ENCODE measurements at places on chromosomes 13 and 19.

DNA sequence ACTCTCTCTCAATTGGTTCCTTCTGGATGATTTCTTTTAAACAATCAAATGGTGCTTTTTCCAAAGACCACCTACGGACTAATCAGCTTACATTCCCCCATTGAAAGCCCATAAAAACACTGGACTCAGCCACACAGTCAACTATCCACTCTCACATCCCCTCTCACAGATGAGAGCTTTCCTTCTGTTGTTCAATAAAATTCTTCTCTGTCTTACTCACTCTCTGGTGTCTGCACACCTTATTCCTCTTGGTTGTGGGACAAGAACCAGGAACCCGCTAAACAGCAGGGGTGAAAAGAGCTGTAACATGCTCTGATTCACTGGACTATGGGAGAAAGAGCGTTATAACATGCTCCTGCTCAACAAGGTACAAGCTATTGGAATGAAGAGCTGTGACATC lies 2896.2 kb downstream of the PCDH9 start:
- DNase-seq, result no peak

DNA sequence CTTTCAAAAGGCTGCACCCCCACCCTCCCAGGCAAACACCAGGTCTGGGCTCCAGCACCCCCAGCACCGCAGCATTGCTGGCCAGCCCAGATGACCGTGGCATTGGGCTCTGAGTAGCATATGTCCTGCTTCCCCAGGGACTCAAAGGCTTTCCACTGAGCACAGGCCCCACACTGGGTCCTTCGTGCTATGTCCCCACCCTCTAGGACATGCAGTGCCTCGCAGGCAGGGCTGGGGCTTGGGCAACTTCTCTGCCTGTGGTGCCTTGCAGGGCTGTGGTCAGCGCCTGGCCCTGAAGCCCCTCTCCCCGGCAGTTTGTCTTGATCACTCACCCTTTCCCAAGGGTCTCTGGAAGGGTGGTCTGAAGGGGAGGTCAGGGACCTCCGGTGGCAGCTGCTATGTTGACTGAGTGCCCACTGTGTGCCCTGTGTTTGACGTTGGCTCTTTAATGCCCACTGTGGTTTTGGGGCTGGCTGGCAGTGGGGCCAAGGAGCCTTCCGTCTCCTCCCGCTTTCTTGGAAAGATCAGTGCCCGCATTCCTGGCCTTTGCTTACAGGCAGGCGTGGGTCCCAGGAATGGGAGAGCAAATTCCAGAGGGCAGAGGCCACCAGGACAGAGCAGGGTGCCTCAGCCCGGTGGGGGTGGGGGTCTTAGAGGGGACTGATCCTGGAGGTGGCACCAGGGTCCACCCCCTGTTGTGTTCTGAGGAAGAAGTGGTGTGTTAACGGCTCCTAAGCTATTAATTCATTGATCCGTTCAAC lies 20.3 kb upstream of the CRTC1 start:
- DNase-seq, result no peak

- peak; percentile 80 for DNase-seq
Measured at GRCh38 chr13:95246292-95247082, 54.8 kb downstream of the ABCC4 start.

DNA sequence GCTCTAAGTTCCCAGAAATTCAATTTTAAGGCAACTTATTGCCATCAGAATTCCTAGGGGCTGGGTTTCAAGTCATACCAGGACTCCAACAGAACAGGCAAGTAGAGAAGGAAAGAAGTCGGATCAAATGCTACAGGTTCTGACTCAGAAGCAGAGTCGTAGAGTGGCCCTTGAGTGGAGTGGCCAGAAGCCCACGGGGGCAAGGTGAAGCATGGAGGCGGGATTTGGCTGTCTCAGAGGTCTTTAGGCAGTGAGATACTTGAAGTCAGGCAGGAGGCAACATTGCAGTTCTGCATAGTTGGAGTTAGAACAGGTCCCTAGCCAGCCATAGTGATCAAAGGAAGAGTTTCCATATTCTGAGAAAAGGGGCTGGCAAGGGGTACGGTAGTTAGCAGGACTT lies 111.6 kb downstream of the NHLRC3 start:
- no peak for DNase-seq

DNA sequence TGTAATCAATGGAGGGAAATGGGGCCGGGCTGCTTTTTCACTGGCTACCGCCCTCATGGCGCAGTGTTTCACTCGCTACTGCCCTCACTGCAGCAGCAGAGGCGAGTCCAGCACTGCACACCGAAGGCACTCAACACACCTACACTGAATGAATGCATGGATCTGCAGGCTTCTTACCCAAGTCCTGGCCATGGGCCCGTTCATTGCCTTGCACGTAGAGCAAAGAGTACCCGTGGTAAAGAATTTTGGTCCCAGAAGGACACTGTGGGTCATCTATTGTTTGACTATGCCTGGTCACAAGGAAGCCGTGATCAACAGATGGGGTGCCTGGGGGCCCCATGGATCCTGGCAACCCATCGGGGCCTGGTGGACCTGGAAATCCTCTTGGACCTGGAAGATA lies 144.9 kb downstream of the COL4A1 start:
- no peak for DNase-seq

DNA sequence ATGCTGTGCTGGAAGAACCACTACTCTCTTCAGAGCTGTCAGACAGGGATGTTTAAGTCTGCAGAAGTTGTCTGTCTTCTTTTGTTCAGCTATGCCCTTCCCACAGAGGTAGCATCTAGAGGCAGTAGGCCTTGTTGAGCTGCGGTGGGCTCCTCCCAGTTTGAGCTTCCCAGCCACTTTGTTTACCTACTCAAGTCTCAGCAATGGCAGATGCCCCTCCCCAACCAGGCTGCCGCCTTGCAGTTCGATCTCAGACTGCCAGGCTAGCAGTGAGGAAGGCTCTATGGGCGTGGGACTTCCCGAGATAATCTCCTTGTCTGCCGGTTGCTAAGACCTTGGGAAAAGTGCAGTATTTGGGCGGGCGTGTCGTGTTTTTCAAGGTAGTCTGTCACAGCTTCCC lies 42.1 kb upstream of the UQCRFS1 start:
- no peak for DNase-seq

GRCh38 chr13:113547238-113547971 lies 37.1 kb upstream of the TFDP1 start:
- DNase-seq, result no peak

- no peak for DNase-seq
Measured at GRCh38 chr19:8461891-8462290, 17.1 kb downstream of the HNRNPM start.

DNA sequence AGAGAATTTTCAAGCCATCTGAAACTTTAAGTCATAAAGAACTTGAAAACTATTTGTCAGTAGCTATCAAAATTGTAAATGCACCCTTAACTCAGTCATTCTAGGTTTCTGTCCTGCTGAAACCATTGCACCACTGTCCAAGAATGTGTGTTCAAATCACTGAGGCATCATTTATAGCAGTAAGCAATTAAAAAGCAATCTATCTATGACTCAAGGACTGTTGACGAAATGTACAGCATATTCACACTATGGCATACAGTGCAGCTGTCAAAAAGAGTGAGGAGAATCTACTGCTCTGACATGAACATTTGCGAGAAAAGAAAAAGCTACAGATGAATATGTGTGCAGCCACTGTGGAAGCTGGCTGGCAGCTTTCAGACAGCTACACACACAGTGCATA lies 71.2 kb downstream of the ING1 start:
- DNase-seq, result no peak

- no peak for DNase-seq
Measured at GRCh38 chr13:33259296-33259695, 26.3 kb downstream of the STARD13 start.

GRCh38 chr13:29849071-29849631 lies 1.3 kb downstream of the UBL3 start:
- DNase-seq, result no peak

GRCh38 chr13:112759827-112760226 lies 70.0 kb downstream of the ATP11A start:
- DNase-seq, result no peak

- DNase-seq, result no peak
Measured at GRCh38 chr19:38878575-38879399, 712 bp upstream of the RINL start.

- no peak for DNase-seq
Measured at GRCh38 chr19:21622920-21623319, 117.5 kb downstream of the ZNF429 start.

DNA sequence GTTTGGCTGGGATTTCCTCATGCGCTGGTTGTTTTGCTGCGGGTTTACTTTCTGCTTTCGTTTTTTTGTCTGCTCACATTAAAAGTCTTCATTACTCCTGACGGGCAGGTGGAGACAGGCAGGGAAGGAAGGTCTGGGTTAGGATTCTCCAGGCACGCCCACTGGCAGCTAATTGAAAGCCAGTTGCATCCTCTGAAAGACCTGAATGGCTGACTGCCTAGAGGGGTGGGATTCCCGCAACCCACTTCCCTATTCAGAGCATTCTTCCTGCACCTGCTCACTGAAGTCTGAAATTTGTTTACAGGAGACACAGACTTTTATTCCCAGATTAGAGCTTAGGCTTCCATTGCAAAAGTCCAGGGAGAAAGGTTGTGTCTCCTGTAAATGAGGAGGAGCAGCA lies 172.0 kb downstream of the UQCRFS1 start:
- DNase-seq, result peak; percentile 8

DNA sequence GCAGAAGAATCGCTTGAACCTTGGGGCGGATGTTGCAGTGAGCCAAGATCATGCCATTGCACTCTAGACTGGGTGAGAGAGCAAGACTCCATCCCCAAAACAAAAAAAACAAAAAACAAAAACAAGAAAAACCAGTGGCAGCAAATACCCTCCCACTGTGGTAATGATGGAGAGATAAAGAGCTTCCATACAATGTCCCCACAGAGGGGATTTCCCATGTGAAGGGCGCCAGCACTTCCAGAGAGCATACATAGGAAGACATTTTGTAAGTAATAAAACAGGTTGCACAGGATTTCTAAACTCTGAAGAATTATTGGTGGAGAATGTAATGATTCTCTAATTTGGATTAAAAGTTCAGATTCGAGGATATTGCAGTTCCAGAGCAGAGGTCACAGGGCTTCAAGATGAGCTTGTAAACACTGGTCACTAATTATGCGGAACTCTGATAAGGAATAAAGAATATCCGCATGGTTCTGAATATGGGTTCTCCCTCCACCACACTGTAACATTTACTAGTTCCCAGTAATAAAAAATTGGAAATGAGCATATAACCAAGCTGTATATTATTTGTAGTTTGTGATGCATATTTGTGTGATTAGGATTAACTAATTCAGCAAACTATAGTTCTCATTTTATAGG lies 290.1 kb upstream of the SLC10A2 start:
- no peak for DNase-seq

- DNase-seq, result peak; percentile 39
Measured at GRCh38 chr13:110665491-110666254, 40.2 kb downstream of the CARS2 start.

- no peak for DNase-seq
Measured at GRCh38 chr13:26052337-26052736, 521 bp upstream of the SHISA2 start.

DNA sequence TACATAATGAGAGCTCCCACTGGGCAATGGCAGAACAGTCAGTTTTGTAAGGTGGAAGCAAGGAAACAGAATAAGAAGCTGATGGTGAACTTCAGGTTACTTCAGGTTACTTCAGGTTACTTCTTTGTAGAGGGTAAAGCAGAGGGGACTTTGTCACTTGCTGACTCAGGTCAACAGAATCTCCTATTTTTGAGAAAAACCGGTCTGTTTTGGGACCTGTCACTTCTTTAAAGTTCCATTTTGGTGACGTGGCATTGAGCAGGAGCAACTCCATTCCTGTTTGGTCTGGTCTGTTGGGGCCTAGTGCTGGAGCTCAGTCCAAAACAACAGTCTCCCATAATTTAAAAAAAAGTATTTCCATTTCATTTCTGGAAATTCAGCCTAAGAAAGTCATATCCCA lies 29.7 kb downstream of the ATP11A start:
- no peak for DNase-seq

- no peak for DNase-seq
Measured at GRCh38 chr13:40611004-40611403, 55.4 kb downstream of the FOXO1 start.

GRCh38 chr19:46493236-46494145 lies 2.2 kb downstream of the PNMA8B start:
- DNase-seq, result no peak

DNA sequence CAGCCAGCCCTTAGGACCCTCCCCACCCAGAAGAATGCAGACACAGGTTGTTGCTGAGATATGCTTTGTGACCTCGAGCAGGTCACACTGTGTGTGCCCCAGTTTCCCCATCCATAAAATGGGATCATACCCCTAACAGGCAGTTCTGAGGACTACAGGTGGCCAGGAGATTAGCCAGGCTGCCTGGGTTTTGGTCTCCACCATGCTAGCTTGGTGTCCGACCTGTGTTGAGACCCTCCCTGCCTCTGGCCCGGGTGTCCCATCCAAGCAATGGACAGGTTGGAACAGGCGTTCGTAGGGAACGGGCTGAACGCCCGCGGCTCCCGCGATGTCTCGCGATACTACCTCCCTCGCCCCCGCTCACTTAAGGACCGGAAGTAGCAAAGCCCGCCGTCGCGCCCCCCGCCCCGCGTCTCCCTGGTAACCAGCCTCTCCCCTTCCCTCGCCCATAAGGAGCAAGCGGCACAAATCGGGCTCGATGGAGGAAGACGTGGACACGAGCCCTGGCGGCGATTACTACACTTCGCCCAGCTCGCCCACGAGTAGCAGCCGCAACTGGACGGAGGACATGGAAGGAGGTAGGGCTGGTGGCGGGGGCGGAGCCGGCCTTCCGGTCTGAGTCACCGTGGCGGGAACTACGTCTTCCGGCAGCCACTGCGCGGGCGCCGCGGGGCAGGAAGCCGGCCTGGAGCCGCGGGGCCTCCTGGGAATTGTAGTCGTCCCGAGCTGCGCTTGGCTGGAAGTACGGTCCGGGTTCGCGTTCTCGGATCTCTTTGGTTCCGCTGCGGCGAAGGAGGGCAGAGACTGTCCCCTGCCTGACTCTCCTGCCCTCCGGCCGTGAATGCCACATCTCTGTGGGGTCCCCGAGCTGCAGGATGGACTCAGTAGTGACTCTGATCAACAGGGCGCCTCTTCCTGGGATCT lies 45.4 kb downstream of the SMIM24 start:
- no peak for DNase-seq

- no peak for DNase-seq
Measured at GRCh38 chr13:25538276-25538675, 166.5 kb downstream of the ATP8A2 start.

- peak; percentile 67 for DNase-seq
Measured at GRCh38 chr19:51808333-51808986, 13.5 kb downstream of the FPR3 start.

GRCh38 chr19:15298847-15299567 lies 33.3 kb downstream of the BRD4 start:
- DNase-seq, result no peak

DNA sequence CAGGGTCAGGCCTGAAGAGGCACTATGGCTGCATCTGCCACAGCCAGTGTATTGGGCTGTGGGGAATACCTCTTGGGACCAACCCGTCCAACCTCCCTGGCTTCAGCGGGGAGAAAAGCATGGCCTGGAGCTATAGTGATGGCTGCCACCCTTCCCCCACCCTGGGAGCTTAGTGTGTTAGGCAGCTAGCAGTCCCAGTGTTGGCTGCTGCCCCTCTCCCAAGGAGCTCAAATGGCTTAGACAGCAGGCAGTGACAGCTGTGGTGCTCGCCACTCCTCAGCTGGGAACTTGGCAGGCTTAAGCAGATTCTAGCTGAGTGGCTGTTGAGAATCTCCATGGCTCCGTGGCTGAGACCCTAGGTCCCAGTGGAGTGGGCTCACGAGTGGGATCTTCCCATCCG lies 19.7 kb downstream of the ACOD1 start:
- DNase-seq, result no peak

GRCh38 chr13:107713314-107713713 lies 502.0 kb downstream of the LIG4 start:
- DNase-seq, result no peak

GRCh38 chr19:51091126-51091525 lies 8.4 kb upstream of the KLK14 start:
- no peak for DNase-seq

- DNase-seq, result no peak
Measured at GRCh38 chr19:3950871-3951861, 18.3 kb downstream of the NMRK2 start.

Measured in T47D (cell line).